ENCODE measurements at places on chromosomes 16 and 17. TPM values are rescaled to one million over a fixed set of nuclear protein-coding genes. Genes with fewer than 3 reads are reported as not detected.

DNA sequence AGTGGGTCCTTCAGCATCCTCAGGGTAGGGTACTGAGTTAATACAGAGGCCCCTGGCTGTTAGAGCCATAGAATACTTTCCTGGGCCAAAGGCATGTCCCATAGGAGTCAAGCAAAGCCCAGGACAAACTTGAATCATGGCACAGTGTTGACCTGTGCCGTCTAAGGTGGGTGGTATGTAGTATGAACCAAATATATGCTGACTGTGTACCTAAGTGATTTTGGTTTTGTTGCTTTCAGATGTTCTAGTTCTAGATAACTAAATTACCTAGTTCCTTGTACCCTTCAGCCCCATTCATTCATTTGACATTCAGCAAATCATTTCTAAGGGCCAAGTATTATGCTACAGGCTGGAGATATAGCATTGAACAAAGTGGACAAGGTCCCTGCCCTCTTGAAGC, 61.3 kb upstream of the GPRC5B start:
- no peak for DNase-seq

- no peak for DNase-seq
Measured at GRCh38 chr17:57522042-57523005, 222.8 kb downstream of the CCDC182 start.

DNA sequence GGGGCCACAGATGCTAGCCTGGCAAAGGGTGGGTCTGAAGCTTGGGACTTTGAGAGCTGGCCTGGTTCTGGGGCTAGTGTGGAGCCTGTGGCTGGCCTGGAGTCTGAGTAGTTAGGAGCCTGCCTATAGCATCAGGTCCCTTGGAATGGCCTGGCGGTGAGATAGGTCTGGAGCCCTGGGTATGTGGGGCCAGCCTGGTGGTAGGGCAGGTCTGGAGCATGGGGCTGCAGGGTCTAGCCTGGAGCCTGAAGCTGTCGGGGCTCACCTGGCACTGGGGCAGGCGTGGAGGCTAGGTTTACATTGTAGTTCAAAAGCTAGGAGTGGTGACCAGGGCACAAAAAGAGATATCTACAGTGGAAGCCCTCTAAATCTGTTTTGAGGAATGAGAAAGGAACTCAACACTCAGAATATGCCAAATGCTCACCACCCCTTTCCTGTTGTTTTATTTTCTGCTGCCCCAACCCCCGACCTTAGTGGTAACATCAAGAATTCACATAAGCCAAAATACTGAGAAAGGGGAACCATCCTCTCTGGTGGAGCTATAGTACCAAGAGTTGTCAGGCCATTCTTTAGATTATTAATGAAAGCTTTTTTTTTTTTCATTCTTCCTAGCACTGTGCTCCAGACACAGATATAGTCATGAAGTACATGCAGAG, 100.3 kb downstream of the TANC2 start:
- DNase-seq = no peak

DNA sequence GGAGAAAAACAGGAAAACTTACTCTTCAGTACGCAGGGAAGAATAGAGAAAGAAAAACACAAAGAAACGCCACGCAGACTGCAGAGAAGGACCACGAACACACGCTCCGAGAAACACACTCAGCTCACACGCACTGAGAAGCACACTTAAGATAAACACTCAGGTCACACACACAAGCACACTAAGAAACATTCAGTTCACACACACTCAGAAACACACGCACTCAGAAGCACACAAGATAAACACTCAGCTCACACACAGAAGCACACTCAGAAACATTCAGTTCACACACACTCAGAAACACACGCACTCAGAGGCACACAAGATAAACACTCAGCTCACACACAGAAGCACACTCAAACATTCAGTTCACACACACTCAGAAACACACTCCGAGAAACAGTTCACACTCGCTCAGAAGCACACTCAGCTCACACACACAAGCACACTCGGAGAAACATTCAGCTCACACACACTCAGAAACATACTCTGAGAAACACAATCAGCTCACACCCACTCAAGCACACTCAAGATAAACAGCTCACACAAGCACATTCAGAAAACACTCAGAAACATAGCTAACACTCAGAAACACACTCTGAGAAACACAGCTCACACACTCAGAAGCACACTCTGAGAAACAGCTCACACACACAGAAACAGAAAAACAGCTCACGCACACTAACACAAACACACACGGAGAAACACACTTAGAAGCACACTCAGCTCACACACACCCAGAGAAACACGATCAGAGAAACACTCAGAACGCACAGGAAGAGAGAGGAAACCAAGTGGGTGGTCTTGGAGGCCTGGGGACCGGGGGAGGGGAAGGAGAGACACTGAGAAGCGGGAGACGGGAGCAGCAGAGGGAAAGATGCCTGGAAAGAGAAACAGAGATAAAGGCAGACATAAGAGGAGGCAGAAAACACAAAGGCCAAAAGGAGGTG, 908 bp downstream of the TMEM98 start:
- peak; percentile 64 for DNase-seq

DNA sequence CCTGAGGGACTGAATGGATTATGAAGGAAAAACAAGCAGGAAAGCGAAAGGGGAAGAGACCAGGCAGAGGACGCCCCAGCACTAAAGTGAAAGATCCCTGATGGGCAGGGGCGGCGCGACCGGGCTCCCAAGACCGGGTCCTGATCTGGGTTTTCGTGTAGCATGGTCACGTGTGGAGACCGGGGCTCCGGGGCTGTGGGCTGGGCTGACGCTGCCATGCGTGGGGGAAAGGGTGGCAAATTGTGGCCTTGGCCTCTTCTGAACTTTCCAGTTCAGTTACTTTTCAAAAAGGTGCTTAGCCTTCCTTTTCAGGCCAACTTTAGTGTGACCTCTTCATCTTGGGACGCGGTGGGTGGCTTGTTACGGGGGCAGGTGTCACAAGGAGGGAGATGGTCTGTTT, 57.5 kb downstream of the METRNL start:
- DNase-seq = no peak

DNA sequence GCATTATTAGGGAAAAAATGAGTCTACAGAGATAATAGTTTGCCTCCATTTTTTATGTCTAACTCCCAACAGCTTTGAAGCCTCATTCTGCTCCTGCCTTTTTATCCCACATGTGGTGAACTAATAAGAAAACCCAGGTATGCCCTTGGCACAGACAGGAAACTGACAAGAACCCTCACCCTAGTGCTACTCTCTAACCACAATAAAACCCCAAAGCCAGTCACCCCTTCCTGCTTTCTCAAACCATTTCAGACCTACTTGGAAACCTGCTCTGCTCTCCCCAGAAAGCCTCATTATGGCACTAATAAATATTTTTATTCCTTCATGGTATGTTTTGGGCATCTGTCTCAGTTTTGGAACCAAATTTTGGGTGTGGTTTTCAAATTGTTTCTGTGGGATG, 3.9 kb upstream of the MARVELD3 start:
- DNase-seq = no peak

- DNase-seq = no peak
Measured at GRCh38 chr17:82582709-82583108, 63.2 kb downstream of the FOXK2 start.

- no peak for DNase-seq
Measured at GRCh38 chr16:73869126-73869525, 427.5 kb upstream of the PSMD7 start.

- no peak for DNase-seq
Measured at GRCh38 chr17:74027444-74027843, 176.0 kb upstream of the RPL38 start.

GRCh38 chr17:79960788-79961522, 74.7 kb downstream of the TBC1D16 start:
- DNase-seq = peak; percentile 85

DNA sequence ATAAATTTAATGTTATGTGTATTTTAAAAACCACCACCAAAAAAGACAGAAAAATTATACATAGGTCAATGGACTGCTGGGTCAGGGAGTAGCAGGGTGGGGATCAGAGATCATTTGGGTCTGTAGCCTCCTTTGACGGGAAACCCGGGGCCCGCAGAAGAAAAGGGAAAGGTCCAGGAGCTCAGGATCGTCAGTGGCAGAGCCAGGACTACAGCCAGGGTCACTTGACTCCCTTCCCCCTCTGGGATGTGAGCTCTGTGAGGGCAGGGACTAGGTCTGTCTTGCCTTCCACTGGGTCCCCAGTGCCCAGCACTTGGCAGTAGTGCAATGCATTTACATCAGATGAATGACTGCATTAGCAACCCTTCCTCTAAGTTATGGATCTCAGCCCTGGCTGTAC, 62.1 kb downstream of the TOM1L2 start:
- no peak for DNase-seq

Gene TUBB3
- 164 TPM for total RNA-seq

- no peak for DNase-seq
Measured at GRCh38 chr16:55915096-55915827, 40.1 kb upstream of the CES5A start.

- no peak for DNase-seq
Measured at GRCh38 chr17:78822552-78822951, 18.1 kb downstream of the USP36 start.
